ENCODE measurements at places on chromosomes 2 and 18. TPM values are rescaled to one million over a fixed set of nuclear protein-coding genes. Genes with fewer than 3 reads are reported as not detected.

PLEKHM3 gene
- total RNA-seq: 3.2 TPM

- no peak for DNase-seq
Measured at GRCh38 chr2:69948032-69948962, 13.1 kb downstream of the ASPRV1 start.

- DNase-seq: no peak
Measured at GRCh38 chr18:74179623-74180199, 31.4 kb downstream of the TIMM21 start.

DNA sequence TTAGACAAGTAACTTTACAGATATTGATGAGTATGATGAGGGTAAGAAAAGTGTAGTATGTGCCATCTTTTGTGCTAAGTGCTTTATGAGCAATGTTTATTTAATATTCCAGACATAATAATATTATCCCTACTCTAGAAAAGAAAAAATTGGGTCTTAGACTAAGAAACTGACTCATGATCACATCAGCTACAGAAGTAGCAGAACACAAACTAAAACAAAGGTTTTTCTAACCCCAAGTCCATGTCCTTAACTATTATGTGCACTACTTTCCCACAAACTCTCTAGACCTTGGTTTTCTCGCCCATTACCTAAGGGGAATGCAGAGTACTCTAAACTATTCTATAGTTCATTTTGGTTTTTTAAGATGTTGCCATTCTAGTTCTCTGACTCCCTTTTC lies 64.5 kb downstream of the BAZ2B start:
- DNase-seq: no peak

- no peak for DNase-seq
Measured at GRCh38 chr2:62407838-62408237, 98.2 kb downstream of the TMEM17 start.

SKA1 gene
- total RNA-seq: 23.9 TPM

- DNase-seq: no peak
Measured at GRCh38 chr2:25586726-25587144, 86.6 kb downstream of the DTNB start.

GRCh38 chr18:45664824-45665763 lies 49.8 kb downstream of the SLC14A2 start:
- DNase-seq: no peak

LHCGR gene
- total RNA-seq: not detected

DNA sequence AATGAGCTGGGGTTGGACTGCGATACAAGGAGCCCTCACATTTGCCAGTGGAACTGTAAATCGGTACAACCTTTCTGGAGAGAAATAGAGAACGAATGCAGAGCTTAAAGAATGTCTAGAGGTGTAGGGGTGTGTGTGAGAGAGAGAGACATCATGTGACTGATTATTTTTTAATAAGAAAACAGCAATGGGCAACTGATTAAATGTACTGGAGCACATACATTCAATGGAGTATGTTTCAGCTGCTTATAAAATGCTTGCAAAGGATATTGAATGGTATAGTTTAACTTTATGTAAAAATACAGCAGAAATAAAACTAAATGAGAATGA lies 391 bp upstream of the TMEM17 start:
- DNase-seq: peak; percentile 29

- DNase-seq: no peak
Measured at GRCh38 chr2:9653485-9654271, 22.9 kb upstream of the YWHAQ start.

GRCh38 chr2:191983591-191983990 lies 136.7 kb upstream of the CAVIN2 start:
- DNase-seq: no peak

DNA sequence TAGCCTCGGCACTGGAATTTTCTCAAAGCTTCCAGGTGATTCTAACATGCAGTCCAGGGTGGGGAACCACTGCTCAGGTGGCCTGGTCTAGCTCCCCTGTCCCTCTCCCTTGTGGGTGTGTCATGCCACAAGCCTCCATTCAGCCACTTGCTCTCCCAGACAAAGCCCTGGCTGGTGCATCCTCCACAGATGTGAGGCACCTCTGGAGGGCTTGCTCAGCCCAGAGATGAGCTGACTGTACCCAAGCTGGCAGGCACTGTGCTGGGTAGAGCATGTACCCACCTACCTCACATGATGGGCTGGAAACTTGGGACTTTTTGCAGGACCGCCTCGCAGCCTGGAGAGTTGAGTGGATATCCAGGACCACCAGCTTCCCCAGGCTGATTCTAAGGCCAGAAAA lies 88.1 kb downstream of the ZBTB7C start:
- no peak for DNase-seq

TMEM182 gene
- 3.5 TPM for total RNA-seq

DNA sequence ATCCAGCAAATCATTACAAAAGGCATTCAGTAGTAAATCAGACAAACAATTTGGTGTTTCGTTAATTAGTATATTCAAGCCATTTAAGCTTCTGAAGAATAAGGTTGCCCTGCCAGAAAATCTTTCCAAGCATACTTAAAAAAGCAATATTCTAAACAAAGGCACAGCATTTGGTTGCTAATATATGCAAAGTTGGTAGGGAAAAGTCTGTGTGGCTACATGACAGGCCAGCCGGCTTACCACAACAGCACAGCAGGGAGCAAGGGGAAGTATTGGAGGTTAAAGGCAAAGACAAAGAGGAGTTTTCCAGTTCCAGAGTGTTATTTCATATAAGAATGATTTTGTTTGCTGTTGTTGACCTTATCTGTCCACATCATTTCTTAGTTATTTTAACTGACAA lies 282.3 kb downstream of the MBD5 start:
- DNase-seq: no peak

- DNase-seq: no peak
Measured at GRCh38 chr2:12291303-12291702, 425.4 kb upstream of the TRIB2 start.

- DNase-seq: no peak
Measured at GRCh38 chr2:39247512-39248043, 3.8 kb upstream of the CDKL4 start.

SPDYA gene
- not detected for total RNA-seq

DNA sequence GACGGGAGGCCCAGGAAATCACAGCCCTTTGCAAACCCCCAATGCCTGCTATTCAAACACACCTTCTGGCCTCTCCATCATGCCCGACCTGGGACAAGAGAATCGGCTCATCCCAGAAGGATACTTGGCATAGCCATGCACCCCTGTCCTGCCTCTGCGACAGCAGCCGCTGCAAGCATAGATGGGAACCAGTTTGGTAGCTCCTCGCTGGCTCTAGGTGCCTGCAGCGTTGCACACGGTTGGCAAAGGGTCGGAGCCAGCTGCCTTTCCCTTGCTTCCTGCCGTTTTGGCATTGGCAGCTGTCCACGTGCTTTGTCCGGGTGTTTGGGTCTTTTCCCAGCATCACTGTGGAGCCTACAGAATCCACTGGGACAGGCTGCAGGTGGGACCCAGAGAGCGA lies 76.9 kb downstream of the TWIST2 start:
- no peak for DNase-seq

DNA sequence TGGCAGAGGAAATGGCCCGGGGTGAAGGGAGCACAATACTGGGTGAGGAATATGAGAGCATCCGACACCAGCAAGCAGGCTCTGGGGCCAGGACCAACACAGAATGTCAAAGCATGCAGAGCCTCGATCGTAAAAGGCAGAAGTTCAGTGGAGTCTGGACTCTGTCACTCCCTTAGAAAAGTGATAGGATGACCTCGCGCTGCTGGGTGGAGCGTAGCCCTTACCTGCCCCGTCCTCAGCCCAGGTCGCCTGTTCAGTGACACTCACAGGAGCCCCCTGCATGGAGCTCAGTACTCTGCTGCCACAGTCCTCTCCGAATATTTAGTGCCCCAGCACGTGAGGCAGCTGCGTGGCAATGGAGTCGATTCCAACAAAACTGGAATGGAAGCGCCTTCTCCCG lies 236.7 kb upstream of the MYT1L start:
- no peak for DNase-seq

GTF2A1L gene
- total RNA-seq: not detected

CYRIA gene
- 2.0 TPM for total RNA-seq

DNA sequence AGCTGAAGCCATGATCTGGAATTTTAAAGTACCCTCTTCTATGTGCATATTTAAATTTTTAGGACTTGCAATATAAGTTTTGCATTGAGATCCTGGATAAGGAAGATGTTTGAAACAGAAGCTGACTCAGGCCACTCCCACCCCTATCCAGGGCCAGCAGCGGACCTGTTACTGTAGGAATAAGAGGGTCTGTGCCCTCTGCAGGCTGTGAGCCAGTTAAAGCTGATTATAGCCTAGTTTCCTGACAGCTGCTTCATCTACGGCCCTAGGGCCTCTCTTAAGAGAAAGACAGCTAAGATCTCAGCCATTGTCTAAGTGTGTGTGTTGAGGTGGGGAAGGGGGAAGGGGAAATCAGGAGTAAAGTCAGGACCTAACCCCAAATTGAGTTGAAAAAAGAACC lies 234.0 kb downstream of the HAUS1 start:
- no peak for DNase-seq

GRCh38 chr18:51884039-51884438 lies 456.0 kb upstream of the DCC start:
- DNase-seq: no peak

- no peak for DNase-seq
Measured at GRCh38 chr2:65358678-65359400, 73.6 kb downstream of the SPRED2 start.

HTR2B gene
- not detected for total RNA-seq

DNA sequence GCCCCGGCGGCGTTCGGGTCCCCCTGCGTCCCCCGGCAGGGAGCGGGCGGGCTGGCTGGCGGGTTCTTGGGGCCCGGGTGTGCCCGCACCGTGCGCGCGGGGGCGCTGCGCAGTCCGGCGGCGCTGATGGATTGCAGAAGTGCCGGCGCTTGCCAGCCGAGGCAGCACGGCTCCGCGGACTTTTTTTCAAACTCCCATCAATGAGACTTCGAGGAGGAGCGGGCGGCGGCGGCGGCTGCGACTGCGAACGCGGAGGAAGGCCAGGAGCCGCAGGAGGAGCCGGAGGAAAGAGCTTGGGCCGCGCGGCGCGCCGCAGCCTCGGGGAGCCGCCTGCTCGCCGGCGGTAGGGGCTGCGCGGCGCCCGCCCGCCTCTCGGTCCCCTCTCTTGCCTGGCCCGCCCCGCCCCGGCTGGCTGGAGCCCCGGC lies at the start of gene GLI2:
Gene GLI2 (plus strand): TSS at position 123 of the 425 bp plus-strand sequence. CDS start 61,453 bp downstream, outside the sequence.
- DNase-seq: no peak

SEMA4F gene
- 13.8 TPM for total RNA-seq

DNA sequence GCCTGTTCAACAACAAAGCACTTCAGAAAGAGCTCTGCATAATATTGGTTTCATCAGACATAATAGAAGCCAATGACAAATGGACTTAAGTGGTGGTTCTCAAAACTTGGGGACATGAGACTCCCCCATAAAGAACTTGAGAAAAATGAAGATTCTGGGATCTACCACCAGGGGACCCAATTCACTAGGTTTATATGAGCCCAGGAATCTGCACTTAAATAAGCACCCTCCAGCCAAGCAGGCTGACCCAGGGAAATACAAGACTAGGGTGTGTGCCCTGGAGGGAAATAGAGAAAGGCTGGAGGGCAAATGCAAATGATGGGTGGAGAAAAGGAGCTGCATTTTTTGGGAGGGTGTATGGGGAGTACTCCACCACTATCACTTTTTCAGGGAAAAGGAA lies 52.5 kb downstream of the SATB2 start:
- DNase-seq: no peak

- DNase-seq: no peak
Measured at GRCh38 chr2:160061944-160062291, 497 bp downstream of the PLA2R1 start.

MRPL53 gene
- total RNA-seq: 61.1 TPM

TTC39C gene
- total RNA-seq: 26.0 TPM

CCDC85A gene
- 0.07 TPM for total RNA-seq

ACTG2 gene
- total RNA-seq: not detected

GRCh38 chr2:43160778-43161177 lies 65.6 kb downstream of the ZFP36L2 start:
- no peak for DNase-seq

GRCh38 chr2:56981554-56981953 lies 797.8 kb downstream of the CCDC85A start:
- DNase-seq: no peak

DNA sequence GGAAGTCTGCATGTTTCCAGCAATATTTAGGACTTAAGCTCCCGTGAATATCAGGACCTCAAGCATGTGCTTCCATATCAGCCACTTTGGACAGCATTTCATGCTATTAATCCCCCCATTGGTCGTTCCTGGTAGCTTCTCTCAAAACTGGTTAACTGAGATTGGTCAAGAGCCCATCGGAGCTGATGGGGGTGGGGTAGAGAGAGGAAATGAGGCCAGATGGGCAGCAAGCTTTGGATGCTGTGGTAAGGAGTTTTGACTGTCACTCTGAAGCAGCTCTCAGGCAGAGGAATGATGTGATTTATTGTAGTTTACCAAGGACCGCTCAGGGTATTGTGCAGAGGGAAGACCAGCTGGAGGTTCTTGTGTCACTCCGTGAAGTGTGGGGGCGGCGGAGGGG lies 81.8 kb downstream of the FAM168B start:
- DNase-seq: no peak

Measured in epithelial cell of proximal tubule (primary cell).